ENCODE measurements at places on chromosomes 12 and 14. TPM values are rescaled to one million over a fixed set of nuclear protein-coding genes. Genes with fewer than 3 reads are reported as not detected.

DNA sequence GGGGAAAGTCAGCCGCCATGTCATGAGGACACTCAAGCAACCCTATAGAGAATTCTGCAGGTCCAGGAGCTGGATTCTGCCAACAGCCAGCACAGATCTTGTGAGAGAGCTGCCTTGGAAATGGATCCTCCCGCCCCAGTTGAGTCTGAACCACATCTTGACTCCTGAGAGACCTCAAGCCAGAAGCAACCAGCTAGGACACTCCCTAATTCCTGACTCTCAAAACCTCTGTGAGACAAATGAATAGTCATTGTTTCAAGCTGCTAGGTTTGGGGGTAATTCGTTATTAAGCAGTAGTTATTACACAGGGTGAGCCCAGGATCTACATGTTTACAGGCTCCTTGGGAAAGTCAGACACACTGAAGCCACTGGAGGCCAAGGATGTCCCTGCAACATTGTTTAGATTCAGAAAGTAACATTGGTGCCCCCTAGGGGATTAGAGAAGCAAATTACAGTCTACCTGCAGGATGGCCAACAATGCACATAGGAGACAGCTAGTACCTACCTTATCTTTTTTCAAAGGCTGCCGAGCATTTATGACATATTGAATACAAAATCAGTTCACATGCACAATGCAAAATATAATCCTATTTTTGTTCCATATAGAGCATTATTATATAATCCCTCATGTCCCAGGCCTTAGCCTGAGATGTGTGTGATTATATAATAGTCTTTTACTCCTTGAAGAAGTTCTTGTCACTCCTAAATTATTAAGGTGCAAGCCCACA lies 57.9 kb upstream of the FICD start:
- H3K27me3 ChIP-seq: no peaks in the 10 kb centered on the region
- peak; percentile 34 for DNase-seq
- H3K4me1 ChIP-seq: peaks cover 7% of the 10 kb centered on the region
- H3K36me3 ChIP-seq: no peaks in the 10 kb centered on the region

- H3K27ac ChIP-seq: no peak overlapping the region
- no peak overlapping the region for H3K4me3 ChIP-seq
- H3K36me3 ChIP-seq: no peaks in the 10 kb centered on the region
- DNase-seq: no peak
- H3K4me1 ChIP-seq: no peaks in the 10 kb centered on the region
These were observed 217.4 kb upstream of the PDE3A start for GRCh38 chr12:20150835-20151422.

DNA sequence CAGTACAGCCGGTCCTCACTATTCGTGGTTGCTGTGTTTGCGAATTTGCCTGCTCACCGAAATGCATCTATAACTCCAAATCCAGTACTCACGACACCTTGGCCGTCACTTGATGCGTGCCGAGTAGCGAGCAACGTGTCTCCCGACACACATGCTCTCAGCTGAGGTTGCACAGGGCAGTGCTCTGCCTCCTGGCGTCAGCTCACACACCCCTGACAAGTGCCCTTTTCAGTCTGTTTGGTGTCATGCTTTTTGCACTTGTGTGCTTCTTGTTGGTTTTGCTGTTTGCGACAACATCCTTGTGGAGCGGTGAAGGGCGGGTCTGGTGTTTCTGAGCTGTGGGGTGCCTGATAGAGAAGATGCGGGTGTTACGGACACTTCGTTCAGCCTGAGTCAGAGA lies 110.4 kb upstream of the RFLNA start:
- no peaks in the 10 kb centered on the region for H3K4me1 ChIP-seq
- no peak for DNase-seq
- no peak overlapping the region for H3K27ac ChIP-seq
- no peaks in the 10 kb centered on the region for H3K36me3 ChIP-seq

DNA sequence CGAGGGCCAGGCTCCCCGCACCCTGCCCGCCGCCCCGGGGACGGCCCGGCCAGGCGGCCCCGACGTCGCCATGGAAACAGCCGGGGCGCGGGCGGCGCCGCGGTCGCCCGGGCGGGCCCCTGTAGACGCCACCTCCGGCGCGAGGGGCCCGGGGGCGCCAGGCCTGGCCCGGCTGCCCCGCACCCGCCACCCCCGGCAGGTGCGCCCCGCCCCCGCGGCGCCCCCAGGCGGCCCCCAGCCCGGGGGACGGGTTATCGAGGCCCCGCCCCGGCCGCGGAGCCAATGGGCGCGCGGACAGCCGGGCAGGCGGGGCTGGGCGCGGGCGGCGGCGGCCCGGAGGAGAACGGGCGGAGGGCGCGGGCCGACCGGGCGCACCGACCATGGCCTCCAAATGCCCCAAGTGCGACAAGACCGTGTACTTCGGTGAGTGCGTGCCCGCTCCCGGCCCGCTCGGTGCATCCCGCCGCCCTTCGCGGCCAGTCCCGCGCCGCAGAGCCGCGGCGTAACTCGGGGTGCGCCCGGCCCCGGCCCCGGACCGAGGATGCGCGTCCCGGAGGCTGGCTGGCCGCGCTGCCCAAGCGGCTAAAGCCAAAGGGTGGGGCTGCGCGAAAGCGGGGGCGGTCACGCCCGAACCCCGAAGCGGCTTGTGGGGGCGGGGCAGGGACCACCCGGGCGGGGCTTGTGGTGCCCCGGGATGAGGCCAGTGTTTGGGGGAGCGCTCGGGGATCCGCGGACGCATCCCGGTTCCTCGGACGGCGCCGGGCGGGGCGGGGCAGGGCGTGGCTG lies at the start of gene CRIP2:
Gene CRIP2, plus strand, starts transcription at position 339 of the 786 bp plus-strand sequence. Its CDS starts 42 bp downstream, at position 381.
- no peaks in the 10 kb centered on the region for H3K4me1 ChIP-seq
- peaks cover 2% of the 10 kb centered on the region for H3K36me3 ChIP-seq
- H3K27me3 ChIP-seq: peaks cover 4% of the 10 kb centered on the region
- no peak for DNase-seq

DNA sequence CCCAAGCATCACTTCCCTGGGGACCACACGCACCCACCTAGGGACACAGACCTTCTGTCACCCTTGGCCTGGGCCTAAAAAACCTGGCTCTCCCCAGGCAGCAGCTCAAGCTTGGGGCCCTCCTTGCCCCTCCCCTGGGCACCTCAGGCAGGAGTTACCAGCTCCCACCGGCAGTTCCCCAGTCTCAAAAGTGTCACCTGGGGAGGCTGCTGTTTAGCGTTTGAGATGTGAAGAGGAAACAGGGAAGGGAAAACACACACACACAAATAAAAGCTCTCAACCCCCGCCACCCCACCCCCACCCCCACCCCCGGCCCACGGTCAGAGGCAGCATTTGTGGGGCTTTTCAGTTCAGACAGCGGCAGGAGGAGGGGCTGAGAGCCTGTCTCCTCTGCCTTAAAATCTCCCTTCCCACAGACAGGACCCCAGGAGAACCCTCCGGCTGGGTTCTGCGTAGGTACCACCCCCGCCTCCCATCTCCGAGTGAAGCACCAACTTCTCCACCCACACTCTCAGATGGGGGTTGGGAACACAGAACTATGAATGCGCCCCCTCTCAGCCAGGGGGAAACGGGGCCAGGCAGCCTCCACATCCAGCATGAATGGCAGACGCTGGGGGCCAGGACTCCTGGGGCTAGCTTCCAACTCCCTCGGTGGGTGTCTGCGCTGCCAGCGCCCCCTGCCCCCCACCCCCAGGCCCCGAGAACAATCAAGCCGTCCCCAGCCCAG lies 3.0 kb downstream of the NCOR2 start:
- DNase-seq: no peak
- peak overlapping the region; percentile 82 for H3K4me3 ChIP-seq
- H3K4me1 ChIP-seq: peaks cover 37% of the 10 kb centered on the region
- H3K36me3 ChIP-seq: no peaks in the 10 kb centered on the region
- no peaks in the 10 kb centered on the region for H3K27me3 ChIP-seq
- H3K27ac ChIP-seq: peak overlapping the region; percentile 51

DNA sequence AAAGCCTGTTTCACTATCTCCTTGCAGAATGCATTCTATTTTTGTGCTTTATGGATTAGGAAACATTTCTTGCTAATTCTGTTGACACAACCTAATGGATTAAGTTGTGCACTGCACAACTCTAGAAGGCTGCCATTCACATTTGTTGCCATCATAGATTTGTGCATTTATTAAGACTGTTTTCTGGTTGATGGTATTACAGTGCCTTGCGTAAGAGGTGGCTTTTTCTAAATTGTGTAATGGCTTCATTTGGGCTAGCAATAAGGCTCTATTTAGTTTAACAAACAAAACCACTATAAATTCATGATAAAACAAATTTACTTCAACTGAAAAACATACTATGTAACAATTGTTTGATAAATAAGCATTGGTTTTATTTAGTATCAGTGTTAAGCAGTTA lies 175.9 kb downstream of the TRHDE start:
- H3K4me3 ChIP-seq: no peak overlapping the region
- no peaks in the 10 kb centered on the region for H3K4me1 ChIP-seq
- no peaks in the 10 kb centered on the region for H3K27me3 ChIP-seq

MIP gene
- total RNA-seq: not detected

DNA sequence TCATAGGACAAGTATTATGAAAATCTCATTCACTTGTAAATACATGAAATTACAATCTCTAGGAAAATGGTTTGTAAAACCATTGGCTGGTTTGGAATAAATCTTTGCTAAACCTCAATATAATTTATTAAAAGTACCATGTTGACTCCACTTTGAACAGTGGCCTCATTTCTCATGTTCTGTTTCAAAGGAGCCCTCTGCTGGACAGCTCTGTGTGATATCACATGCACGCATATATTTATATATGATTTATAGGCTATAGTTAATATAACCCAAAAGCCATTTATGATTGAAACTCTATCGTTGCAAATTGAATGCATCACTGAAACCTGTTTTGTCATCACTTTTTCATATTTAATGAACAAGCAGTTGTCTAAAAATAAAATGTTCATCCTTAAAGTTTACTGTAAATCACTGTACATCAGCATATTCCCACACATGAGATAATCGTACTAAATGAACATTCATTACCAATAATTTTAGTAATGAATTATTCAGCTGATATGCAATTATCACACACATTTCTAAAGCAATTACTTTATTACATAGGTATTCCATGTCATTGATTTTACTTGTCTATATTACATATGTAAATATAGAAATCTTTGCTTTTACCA lies 493.8 kb downstream of the NPAS3 start:
- no peaks in the 10 kb centered on the region for H3K27me3 ChIP-seq
- no peak for DNase-seq
- H3K4me1 ChIP-seq: no peaks in the 10 kb centered on the region
- H3K4me3 ChIP-seq: no peak overlapping the region
- no peaks in the 10 kb centered on the region for H3K36me3 ChIP-seq
- H3K27ac ChIP-seq: no peak overlapping the region

DNA sequence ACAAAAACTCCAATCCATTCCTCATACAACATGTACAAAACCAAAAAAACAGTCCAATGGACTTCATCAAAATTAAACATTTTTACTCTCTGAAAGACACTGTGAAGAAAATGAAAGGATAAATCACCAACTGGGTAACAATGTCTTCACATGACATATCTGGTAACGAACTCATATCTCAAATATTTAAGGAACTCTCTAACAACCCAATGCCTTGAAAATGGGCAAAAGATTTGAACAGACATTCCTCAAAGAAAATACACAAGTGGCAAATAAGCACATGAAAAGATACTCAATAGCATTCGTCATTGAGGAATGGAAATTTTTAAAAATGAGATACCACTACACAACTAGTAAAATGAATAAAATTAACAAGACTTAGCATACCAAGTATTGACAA lies 198.7 kb upstream of the RASSF8 start:
- no peak overlapping the region for H3K4me3 ChIP-seq
- H3K27me3 ChIP-seq: no peaks in the 10 kb centered on the region
- no peak overlapping the region for H3K27ac ChIP-seq
- DNase-seq: no peak

- H3K4me3 ChIP-seq: no peak overlapping the region
- no peaks in the 10 kb centered on the region for H3K27me3 ChIP-seq
- H3K36me3 ChIP-seq: no peaks in the 10 kb centered on the region
- DNase-seq: no peak
- no peak overlapping the region for H3K27ac ChIP-seq
- no peaks in the 10 kb centered on the region for H3K4me1 ChIP-seq
These were observed 112.5 kb downstream of the PRKD1 start for GRCh38 chr14:29815016-29815674.

DNA sequence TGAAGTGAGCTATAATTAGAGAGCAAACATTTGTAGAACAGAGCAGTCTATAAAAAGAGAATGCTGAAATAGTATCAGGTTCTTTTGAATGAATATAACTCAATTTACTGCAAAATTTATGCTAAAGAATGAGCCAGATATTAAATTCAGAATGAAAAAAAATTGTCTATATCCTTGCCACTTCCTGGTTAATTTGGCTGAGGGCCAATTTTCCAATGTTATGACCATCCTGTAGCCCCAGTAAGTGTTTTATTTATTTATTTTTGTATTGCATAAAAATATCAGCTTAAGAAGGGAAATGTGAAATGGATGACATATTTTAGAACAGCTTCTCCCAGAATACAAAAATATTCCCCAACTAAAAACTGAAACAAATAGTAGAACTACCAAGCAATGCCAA lies 263.4 kb downstream of the SOX5 start:
- no peak for DNase-seq
- H3K27ac ChIP-seq: no peak overlapping the region
- H3K4me1 ChIP-seq: no peaks in the 10 kb centered on the region

- H3K27me3 ChIP-seq: no peaks in the 10 kb centered on the region
- no peak for DNase-seq
- no peaks in the 10 kb centered on the region for H3K36me3 ChIP-seq
- H3K4me3 ChIP-seq: no peak overlapping the region
- no peaks in the 10 kb centered on the region for H3K4me1 ChIP-seq
- no peak overlapping the region for H3K27ac ChIP-seq
These were observed 209.8 kb upstream of the FLRT2 start for GRCh38 chr14:85319998-85320630.

DNA sequence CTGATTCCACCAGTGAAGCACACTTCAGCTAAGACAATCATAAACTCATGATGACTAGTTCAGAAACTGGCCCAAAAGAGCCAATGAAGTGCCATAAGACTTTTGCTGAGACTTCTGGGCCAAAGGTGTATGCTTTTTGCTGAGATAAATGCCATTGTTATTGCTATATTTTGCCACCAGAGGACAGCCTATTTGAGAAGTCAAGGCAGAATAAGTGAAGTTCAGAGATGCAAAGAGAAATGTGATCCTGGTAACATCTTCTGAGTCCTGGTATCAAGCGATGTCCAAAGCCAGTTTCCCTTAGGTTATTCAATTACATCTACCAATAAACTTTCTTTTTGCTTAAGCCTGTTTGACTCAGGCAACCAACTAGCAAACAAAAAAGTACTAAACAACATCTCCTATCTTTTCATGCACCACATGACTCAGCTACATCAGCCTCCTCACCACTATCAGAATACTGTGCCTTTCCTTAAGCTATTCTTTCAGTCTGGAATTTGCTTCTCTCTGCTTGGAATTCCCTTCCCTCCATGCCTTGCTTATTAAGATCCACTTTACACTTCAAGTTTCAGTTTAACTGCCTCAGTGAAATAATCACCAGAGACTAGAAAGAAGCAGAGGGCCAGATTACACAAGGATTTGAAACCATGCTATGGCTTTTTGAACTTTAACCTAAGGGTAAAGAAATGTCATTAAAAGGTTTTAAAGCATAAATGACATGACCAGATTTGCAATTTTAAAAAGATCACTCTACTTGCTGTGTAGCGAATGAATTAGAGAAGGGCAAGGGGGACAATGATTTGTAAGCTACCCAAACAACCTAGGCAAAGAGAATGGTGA lies 14.0 kb downstream of the CRY1 start:
- H3K4me3 ChIP-seq: no peak overlapping the region
- H3K36me3 ChIP-seq: no peaks in the 10 kb centered on the region
- no peak for DNase-seq
- H3K27me3 ChIP-seq: no peaks in the 10 kb centered on the region

- no peak overlapping the region for H3K27ac ChIP-seq
- no peak overlapping the region for H3K4me3 ChIP-seq
- no peaks in the 10 kb centered on the region for H3K36me3 ChIP-seq
These were observed 35.6 kb downstream of the KRT76 start for GRCh38 chr12:52741375-52742195.
